PC-3 (cell line): ENCODE measurements at places on chromosomes 12 and 14.
A peak's percentile ranks its signal among the peaks of the same experiment; 100 is the strongest.

- DNase-seq: peak; percentile 53
These were observed 61.5 kb upstream of the PTGR2 start for GRCh38 chr14:73789989-73790581.

GRCh38 chr14:66085224-66085623 lies 400.9 kb upstream of the CCDC196 start:
- no peak for DNase-seq

DNA sequence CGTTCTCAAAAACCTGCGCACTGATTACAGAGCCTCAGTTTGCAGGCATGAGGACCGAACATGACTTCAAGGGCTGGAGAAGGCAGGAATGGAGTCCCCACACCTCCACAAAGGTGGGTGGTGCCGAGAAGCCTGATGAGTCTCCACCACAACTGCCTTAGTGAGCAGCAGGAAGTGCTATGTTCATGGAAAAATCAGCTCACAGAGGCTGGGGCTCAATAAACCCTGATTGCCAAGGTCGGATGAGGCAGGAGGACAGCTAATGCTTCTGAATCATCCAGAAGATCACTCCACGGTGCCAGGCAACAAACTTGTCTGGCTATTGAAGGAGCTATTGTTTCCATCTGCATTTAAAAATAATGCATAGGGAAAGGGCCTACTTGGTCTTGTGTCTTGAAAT lies 31.1 kb downstream of the APPL2 start:
- DNase-seq: peak; percentile 83

DNA sequence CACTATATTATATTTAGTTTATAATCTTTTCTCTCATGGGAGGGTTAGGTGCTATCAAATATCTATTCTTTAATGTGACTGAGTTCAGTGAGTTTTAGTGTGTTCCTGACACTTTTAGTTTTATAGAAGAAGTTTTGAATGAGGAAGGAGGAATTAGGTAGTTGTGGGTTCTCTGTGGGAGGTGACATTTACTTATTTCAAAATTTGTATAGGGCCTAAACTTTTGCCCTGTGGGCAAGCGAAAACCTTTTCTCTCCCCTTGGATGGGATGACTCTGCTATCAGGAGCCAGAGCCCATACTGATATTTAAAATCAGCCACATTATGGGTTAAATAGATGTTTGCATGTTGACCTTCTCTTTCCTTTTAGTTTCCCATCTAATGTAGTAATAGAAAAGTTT lies 43.6 kb downstream of the SPATS2 start:
- no peak for DNase-seq

- no peak for DNase-seq
These were observed 340.1 kb upstream of the FKBP4 start for GRCh38 chr12:2454601-2455177.

- peak; percentile 61 for DNase-seq
These were observed 14.3 kb downstream of the FAM181A start for GRCh38 chr14:93941293-93941910.

- DNase-seq: peak; percentile 13
These were observed 30.3 kb downstream of the FAIM2 start for GRCh38 chr12:49873361-49873934.

DNA sequence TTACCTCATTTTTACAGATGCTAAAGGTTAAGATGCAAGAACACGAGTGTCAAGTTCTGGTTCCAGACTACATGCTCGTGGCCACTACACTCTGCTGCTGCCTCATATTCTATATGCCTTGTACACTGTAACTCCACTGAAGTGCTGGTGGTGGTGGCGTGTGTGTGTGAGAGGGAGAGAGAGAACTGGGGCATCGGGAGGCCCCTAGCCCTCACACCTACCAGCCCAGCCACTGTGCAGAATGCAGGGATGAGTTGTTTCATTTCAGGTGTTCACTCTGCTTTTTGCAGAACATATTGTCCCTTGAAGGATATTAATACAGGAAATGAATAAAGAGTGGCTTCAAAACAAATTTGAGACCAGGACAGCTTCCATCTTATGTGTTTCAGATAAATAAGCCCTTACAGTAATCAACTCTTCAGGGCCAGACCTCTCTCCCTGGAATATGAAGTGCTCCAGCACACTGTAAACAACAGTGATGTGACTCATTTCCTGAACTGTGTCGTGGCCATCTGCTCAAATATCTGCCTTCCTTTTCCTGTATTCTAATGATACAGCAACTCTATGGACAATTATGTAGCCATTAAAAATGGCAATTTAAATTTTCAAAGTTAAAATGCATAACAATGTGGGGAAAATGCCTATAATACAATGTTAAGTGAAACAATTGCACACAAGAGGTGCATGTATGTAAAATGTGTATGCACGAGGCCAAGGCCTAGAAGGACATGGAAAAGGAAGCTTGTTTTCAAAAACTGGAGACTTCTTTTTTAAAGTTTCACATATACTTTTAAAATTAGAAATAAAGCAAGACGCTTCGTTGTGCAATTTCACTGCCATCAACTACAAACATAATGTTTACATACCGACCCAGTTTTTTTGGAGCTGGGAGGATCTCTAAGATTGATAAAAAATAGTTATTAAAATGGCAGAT lies 215.4 kb downstream of the PELI2 start:
- DNase-seq: peak; percentile 91

- DNase-seq: no peak
These were observed 42.8 kb downstream of the RPGRIP1 start for GRCh38 chr14:21322716-21323115.

DNA sequence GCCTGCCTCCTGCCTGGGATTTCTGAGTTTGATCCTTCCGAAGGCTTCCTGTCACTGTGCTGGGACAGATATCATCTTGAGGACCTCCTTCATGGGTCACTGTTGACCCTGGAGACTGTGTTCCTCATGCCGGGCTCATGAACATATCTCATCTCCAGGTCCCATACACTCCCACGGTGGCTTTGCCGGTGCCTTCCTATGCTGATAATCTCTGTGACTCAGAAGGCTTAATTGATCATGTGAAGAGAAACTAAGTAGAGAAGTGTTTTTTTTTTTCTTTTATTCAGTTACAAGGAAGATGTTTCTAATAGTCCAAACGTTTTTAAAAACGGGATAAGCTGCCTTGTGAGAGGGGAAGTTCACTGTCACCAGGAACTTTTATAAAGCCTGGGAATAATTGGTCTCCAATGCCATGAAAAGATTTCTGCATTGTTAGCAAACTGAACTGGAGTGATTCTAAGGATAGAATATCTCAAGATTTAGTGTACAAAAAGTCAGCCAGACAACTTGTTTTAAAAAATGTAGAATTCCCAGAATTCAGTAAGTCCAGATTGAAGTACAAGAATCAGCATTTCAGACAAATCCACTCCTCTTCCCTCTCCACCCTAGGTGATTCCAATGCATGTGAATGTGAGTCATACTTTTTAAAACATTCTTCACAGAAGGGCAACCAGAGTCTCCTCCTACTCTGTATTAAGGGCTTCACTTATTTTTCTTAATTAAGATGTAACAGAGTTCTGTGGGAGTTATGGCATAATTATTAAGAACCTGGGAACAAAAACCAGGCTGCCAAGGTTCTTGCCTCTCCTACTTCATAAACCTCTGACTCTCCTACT lies 139.8 kb upstream of the LGR5 start:
- DNase-seq: no peak
